Pulmonary artery endothelial cell (primary cell): ENCODE measurements at places on chromosomes 12 and 14. TPM values are rescaled to one million over a fixed set of nuclear protein-coding genes. Genes with fewer than 3 reads are reported as not detected.

Gene SERPINA4
- total RNA-seq, result not detected in 2 replicates

Gene WDR20
- total RNA-seq, result 16.4 and 21.0 TPM in 2 replicates

Gene VEZT
- 83.9 and 85.0 TPM in 2 replicates for total RNA-seq

Gene LRP1-AS
- total RNA-seq, result not detected in 2 replicates

Gene MAGOHB
- 26.1 and 34.1 TPM in 2 replicates for total RNA-seq

Gene ACOT4
- 0.46 and 1.5 TPM in 2 replicates for total RNA-seq

Gene ITGA7
- total RNA-seq, result 0.04 and 0.20 TPM in 2 replicates

Gene NINJ2
- total RNA-seq, result 0.66 and 1.2 TPM in 2 replicates

Gene FBXL14
- total RNA-seq, result 15.4 and 15.8 TPM in 2 replicates

Gene SNRPF
- 33.6 and 40.9 TPM in 2 replicates for total RNA-seq

Gene CCDC197
- total RNA-seq, result not detected in 2 replicates

Gene PELI2
- 13.6 TPM in 2 replicates for total RNA-seq

Gene KLRG1
- total RNA-seq, result 7.9 and 10.0 TPM in 2 replicates

Gene DNAI7
- not detected in 2 replicates for total RNA-seq

Gene RTL1
- total RNA-seq, result not detected in 2 replicates

DNA sequence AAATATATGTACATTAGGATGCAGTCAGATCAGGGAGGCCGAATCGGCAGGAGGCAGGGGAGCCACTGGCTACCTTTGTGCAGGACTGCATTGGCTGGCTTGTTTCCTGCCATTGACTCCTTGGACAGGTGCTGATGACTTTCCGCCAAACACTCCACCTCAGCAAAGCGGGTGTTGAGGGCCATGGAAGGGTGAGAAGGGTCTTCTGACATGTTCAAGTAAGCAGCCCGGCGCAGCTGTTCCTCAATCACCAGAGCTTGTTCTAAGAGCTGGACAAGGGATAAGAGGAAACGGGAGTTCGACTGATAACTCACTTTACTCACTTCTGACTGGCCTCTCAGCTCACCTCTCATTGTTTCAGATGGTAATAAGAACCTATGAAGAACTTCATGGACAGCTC is 4.9 kb upstream of the NOP2 start:
- DNase-seq, result no peak

- no peak for DNase-seq
Observed at GRCh38 chr12:133226690-133227089, 9.0 kb downstream of the ANHX start.

- peak; percentile 39 for DNase-seq
Observed at GRCh38 chr12:57837864-57838562, 8.5 kb downstream of the CTDSP2 start.

DNA sequence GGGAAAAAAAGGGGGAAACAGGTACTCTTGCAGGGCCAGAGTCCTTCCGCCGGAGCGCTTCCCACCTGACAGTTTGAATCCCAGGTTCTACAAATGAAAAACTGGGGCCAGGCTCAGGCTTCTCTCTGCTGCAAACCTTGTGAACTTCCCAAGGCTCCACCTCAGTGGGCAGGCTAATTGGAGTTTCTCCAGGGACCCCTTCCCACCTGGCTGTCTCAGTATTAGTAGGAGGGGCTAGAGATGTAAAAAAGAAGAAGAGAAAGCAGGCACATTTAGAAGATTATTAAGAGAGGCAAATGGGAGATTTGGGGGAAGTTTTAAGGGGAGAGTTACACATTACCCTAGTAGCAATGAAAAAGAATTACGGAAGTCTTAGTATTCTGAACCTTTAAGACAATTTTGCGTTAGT is 20.0 kb upstream of the CLEC2D start:
- DNase-seq, result no peak

GRCh38 chr14:20652996-20653975 is 11.8 kb upstream of the OR6S1 start:
- DNase-seq, result no peak

GRCh38 chr12:118064608-118065007 is 3.6 kb upstream of the WSB2 start:
- no peak for DNase-seq

DNA sequence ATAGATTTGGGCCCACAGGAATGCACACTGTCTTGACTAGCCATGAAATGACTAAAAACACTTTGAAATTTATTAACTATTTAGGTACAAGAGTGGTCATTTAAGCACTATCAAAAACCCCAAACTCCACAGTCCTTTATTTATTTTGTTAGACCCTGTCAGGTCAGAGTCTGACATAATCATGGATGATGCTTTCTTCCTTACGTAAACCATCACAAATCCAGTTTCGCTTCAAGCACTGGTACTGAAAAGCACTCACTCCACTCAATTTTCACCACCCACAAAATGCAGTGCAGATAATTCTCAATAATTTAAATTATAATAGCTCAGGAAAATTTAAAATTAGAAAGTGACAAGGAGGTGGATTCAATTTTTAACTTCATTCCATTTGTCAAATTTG is 25.8 kb downstream of the PPP2R5E start:
- DNase-seq, result no peak

- DNase-seq, result no peak
Observed at GRCh38 chr14:54524410-54524809, 14.7 kb downstream of the CGRRF1 start.

GRCh38 chr14:100132903-100133510 is 26.4 kb downstream of the DEGS2 start:
- no peak for DNase-seq

DNA sequence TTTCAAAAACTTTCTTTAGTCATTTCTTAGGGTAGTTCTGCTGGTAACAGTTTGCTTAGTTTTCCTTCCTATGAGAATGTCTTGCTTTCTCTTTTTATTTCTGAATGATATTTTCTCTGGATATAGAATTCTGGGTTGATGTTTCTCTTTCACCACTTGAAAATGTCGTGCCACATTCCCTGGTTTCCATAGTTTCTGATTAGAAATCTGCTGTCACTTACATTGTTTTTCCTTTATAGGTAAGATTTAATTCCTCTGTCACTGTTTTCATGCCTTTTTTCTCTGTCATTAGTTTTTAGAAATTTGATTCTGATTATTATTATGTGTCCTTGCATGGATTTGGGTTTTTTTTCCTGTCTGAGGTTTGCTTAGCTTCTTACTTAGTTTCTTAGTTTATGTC is 77.3 kb upstream of the PCNX4 start:
- DNase-seq, result no peak

- no peak for DNase-seq
Observed at GRCh38 chr12:79524507-79525148, 166.1 kb downstream of the PAWR start.

GRCh38 chr14:83470959-83471695 is 1937.5 kb upstream of the SEL1L start:
- no peak for DNase-seq

DNA sequence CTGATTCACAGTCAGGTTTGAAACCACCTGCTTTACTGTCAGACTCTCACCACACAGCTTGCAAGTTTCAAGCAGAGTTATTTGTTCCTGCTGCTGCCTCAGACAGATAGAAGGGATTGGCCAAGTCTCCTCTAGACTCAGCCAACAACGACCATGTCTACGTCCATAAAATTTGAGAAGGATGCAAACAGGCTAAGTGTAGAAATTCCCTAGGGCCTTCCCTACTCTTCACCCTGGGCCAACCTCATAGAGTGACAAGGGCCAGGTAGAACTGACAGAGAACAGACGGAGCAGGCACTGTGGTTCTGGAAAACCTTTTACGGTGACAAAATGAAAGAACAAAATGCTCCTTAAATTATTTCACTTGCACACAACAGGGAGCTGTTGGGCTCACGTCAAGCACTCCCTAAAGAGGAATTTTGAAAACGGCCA is 39.5 kb downstream of the CLIP1 start:
- no peak for DNase-seq

DNA sequence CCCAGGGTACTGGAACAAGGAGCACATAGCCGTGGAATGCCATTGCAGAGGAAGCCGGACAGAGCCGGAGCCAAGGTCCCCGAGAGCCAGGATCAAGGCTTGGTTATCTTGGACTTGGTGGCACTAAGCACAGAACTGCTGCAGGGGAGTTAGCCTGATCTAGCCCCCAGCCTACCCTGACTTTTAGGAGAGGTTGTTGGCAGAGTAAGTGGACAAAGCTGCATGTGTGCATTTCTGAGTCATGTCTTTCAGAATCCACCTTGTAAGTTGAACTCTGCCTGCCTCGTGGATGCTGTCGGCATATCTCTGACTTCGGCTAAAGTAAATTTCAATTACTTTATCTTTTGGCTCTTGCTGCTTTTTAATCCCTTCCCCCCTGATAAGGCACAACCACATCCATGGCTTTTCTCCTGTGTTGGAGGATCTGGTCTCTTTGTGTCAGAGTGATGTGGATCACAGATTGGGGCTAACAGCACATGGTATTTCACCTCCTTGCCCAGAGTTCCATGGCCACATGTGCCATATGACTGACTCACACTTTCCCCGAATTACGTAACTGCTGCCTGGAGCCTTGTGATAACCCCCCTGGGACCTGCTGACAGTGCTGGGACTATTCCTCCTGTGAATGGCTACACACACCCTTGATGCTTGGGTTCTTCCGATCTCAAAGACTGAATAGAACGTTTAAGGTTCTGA is 240.3 kb downstream of the EMP1 start:
- DNase-seq, result no peak

DNA sequence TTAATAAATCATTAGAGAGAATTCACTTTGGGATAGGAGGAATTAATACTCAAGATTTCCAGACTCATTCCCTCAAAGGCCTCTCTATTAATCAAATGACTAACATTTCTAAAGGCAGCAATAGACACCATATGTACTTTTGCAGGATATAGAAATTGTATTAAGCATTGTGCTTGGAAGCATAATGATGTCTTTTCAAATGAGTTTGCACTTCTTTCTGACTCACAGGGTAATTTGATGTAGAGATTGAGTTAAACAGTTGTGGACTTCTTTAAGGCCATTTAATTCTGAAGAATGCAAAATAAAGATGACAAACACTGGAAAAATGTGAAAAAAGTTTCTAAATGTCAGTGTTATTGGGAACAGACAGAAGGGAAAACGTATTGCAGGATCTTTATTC is 63.4 kb upstream of the CSRP2 start:
- DNase-seq, result no peak

DNA sequence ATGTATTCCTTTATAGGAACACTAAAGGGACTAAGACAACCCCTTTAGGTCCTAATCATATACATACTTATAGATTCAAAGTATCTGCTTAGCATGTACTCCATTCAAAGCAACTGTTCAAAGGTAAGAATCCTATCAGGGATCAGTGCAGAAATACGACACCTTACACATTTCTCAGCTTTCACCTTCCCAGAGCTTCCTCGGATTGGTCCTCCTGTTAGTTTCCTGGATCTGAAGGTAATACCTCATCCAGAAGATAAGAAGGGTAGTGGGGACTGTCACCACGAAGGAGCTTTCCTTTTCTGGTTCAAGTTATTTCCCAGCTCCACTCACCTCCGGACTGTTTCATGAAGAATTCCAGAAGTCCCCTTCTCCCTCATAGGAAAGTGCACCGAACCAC is 38.0 kb downstream of the RCOR1 start:
- DNase-seq, result no peak

- no peak for DNase-seq
Observed at GRCh38 chr14:44795725-44796124, 166.0 kb downstream of the KLHL28 start.

DNA sequence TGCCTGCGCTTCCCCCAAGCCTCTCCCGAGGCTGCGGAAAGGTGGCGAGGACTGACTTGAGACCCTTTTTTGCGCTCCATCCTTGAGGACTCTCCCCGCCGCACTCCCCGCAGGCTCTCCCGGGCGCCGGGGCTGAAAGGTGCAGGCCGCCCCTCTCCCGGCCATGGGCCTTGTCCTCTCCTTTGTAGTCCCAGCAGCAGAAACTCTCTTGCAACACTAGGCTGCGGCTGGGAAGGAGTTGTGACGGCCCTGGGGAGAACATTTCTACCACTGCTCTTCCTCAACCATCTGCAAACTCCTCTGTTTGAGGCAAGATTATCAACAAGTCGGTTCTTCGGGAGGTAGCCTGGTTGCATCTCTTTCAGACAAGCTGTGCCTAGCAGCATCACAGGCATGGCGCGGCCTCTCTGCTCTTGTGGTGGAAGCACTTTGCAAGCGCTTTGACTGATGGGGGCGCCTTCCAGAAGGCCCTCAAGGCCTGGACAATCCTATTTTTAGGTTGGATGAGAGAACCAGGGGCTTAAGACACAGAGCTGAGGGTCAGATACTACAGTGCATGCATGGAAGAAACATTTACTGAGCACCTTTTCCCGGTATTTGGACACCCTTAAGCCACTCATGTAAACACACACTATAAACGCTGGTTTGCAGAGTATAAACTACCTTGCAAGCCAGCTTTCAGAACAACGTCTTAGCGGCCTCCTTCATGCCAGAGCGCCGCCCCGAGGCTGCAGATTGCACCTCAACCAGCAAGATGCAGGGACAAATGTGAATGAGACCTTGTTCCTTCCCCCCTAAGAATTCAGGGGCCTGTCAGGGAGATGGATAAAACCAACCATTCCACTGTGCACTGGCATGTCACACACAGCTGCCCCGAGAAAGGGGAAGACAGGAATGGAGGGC is 1.2 kb upstream of the PRIMA1 start:
- DNase-seq, result no peak

DNA sequence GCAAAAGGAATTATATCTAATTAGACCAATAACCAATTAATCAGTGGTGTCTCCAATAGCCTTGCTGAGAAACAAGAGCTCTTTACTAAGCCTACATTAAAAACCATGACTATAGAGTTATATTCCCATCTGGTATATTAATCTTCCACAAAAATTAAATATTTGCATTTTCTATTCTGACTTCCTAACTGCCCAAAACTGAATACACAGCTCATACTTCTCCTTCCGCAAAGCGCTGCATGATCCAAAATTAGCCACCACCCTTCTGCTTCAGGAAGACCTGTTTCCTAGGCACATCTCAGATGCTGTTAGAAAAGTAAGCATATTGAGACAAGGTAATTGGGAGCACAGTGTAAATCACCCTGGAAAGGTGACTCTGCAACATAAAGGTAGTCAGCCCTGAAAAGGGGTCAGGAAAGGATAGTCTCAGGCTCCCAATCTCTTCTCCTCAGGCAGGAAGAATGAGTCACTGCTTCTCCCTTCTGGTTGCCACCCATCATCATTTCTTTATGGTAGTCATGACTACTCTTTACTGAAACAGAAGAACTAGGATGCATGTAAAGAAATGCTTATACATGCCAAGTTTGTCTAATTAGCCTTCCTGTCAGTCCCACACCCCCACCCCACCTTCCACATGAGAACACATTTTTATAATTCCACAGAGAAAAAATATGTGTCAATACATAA is 54.3 kb downstream of the PLCZ1 start:
- no peak for DNase-seq

- no peak for DNase-seq
Observed at GRCh38 chr14:96060186-96060933, 21.2 kb downstream of the C14orf132 start.

GRCh38 chr14:106037380-106037779 is 511.0 kb downstream of the TMEM121 start:
- no peak for DNase-seq
